WTC11 (cell line): ENCODE measurements at places on chromosomes 5 and 9. TPM values are rescaled to one million over a fixed set of nuclear protein-coding genes. Genes with fewer than 3 reads are reported as not detected.

- H3K36me3 ChIP-seq = peaks cover 60% of the 10 kb centered on the region
- no peak overlapping the region; the same call in 1 of the 2 replicates for H3K27ac ChIP-seq
- no peaks in the 10 kb centered on the region for H3K27me3 ChIP-seq
Observed at GRCh38 chr9:87620731-87621322, 105.1 kb upstream of the CTSL start.

Gene MIGA2
- total RNA-seq = 39.9 to 61.7 TPM (median 48.0 TPM) in 3 replicates

GRCh38 chr5:125987677-125988255 is 435.4 kb upstream of the GRAMD2B start:
- peaks cover 7% of the 10 kb centered on the region; the same call in 1 of the 2 replicates for H3K4me1 ChIP-seq
- no peaks in the 10 kb centered on the region for H3K27me3 ChIP-seq
- no peaks in the 10 kb centered on the region for H3K36me3 ChIP-seq
- no peak for DNase-seq
- no peak overlapping the region for H3K27ac ChIP-seq

DNA sequence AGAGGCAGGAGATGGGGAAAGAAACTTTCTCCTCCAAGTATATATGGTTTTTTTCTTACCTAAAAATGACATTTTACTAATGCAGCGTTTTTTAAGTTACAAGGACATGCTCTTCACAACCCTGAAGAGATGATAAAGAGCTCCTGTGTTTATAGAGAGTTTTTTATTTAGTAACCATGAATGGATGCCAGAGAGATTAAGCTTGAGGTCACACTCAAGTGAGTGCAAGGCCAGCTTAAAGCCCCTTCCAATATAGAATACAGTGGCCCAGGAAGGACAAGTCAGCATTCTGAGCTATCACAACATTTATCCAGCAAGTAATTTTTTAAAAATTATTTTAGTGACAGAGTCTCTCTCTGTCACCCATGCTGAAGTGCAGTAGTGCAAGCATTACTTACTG is 6.7 kb upstream of the HAVCR2 start:
- H3K4me1 ChIP-seq = no peaks in the 10 kb centered on the region
- DNase-seq = no peak

DNA sequence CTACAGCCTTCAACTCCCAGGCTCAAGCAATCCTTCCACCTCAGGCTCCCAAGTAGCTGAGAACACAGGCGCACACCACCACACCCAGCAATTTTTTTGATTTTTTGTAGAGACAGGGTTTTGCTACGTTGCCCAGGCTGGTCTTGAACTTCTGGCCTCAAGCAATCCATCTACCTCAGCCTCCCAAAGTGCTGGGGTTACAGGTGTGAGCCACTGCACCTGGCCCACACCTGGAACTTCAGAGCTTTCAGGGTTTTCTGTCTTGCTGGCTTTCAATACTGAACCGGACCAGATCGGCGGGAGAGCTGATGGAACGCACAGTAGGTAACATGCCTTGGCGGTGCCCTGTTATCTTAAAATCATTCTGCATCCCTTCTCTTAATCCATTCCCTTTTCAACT is 30.8 kb downstream of the IPPK start:
- H3K4me1 ChIP-seq = no peaks in the 10 kb centered on the region
- H3K36me3 ChIP-seq = peaks cover 18% of the 10 kb centered on the region
- H3K27me3 ChIP-seq = no peaks in the 10 kb centered on the region
- no peak for DNase-seq
- H3K4me3 ChIP-seq = no peak overlapping the region
- H3K27ac ChIP-seq = no peak overlapping the region

Gene VAV2
- 31.1 to 39.7 TPM (median 34.9 TPM) in 3 replicates for total RNA-seq

Gene DMRT3
- total RNA-seq = not detected in 3 replicates

DNA sequence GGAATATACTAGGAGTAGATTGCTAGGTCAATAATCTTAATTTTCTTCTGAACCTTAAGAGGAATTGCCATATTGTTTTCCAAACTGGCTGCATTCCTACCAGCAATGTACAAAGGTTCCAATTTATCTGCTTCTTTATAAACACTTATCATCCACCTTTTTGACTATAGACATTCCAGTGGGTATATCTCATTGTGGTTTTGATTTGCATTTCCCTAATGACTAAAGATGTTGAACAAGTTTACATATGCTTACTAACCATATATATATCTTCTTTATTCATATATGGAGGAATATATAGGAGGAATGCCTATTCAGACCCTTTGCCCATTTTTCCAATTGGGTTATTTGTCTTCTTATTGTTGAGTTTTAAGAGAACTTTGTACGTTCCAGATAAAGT is 7.6 kb downstream of the DNAJC18 start:
- DNase-seq = no peak
- H3K36me3 ChIP-seq = peaks cover 16% of the 10 kb centered on the region
- H3K27me3 ChIP-seq = no peaks in the 10 kb centered on the region
- H3K27ac ChIP-seq = no peak overlapping the region
- H3K4me1 ChIP-seq = no peaks in the 10 kb centered on the region

Gene AP3S1
- total RNA-seq = 60.8 to 78.5 TPM (median 71.2 TPM) in 3 replicates
